ENCODE measurements at places on chromosomes 13 and 19. TPM values are rescaled to one million over a fixed set of nuclear protein-coding genes. Genes with fewer than 3 reads are reported as not detected.

- no peak for DNase-seq
Observed at GRCh38 chr13:93857126-93857525, 622.4 kb downstream of the DCT start.

DNA sequence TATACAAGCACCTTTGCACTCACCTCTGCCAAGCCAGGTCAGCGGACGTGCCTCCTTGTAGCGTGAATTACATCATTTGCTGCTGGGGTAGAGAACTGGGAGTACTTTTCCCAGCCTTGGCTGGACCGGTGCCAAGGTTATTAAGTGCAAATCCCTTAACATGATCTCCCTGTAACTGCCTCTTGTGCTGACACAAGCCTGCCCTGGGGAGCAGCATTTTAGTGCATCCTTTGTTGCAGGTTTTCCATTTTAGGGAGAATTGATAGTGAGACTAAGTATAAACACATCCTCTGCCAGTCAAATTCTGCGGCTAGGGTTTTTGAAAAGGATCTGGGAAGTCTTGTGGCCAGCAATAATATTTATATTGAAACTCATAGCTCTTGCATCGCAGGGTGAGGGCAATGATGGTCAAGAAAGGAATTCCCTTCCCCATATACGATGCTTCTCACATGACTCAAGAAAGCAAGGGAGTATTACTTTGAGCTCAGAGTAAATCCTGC lies 32.7 kb upstream of the DCLK1 start:
- DNase-seq: no peak

Gene TJP3
- 44.0 TPM for total RNA-seq

GRCh38 chr19:14694641-14695266 lies 4.9 kb downstream of the ZNF333 start:
- no peak for DNase-seq

DNA sequence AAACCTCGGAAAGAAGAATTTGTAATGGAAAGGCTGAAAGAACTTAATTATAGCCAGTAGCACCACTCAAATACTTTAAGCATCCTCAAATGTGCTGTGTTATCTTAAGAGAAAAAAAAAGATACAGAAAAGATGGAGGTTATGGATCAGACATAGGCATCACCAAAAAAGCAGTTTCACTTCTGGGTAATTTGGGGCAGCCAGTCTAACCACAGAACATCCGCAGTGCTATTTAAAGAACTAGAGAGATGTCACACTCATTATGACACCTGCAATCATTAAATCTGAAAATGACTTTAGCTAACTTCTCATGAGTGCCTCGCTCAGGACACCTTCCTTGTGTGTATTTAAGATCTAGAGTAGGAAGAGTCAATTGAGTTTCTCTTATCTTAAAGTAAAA lies 211.8 kb downstream of the RBM26 start:
- no peak for DNase-seq

GRCh38 chr19:20660473-20661140 lies 764 bp downstream of the ZNF626 start:
- DNase-seq: peak; percentile 21

DNA sequence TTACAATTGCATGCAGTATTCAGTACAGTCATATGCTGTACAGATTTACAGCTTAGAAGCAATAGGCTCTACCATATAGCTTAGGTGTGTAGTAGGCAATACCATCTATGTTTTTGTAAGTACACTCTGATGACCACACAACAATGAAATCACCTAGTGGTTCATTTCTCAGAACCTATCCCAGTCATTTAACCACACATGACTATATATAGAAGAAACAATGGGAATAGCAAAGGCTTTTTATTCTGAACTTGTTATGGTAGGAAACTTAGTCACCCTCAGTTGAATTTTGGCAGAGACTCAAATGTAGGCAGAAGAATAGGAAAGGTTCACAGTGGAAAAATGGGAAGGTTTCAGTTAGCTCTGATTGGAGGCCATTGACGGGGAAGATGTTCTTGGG lies 1075.1 kb upstream of the MIR17HG start:
- no peak for DNase-seq

DNA sequence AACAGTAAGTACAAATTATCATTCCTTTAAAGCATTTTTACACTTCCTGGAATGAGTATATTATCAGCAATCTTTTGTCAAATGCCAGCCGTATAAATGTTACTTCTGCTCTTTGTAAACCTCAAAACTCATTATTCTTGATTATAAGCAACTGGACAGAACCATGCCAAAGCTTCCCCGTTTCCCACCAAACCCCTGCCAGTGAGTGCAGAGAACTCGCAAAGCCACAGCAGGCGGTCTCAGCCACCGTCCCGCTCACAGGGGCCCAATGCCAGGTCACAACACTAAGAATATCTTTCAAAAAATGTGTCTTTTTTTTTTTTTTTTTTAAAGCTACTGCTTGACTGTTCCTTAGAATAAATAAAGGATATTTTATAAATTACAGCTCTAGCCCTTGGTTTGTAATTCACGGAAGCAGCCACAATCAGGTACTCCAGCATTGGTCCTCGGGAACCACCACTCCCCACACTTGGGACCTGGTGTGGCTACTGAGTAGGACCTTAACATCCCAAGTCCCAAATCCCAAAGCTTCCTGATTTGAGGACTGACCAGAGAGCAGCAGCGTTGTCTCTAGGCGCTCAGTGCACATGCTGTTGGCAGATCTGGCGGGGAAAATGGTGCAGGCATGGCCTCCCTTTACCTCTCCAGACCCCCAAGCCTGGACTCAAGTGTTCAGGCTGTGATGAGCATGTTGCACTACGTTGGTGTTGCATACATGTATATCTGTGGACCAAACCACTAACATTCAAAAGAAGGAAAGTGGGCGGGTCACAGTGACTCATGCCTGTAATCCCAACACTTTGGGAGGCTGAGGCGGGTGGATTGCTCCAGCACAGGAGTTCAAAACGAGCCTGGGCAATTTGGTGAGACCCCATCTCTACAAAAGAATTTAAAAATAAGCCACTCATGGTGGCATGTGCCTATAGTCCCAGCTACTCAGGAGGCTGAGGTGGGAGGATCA lies 19.0 kb downstream of the KCTD15 start:
- no peak for DNase-seq

GRCh38 chr19:33443638-33444561 lies 70.4 kb downstream of the CEBPG start:
- no peak for DNase-seq
